Stimulated activated CD8-positive, alpha-beta memory T cell treated with anti-CD3 and anti-CD28 coated beads, Interleukin-2, amount 100 ng/mL, for 1 hour (primary cell): ENCODE measurements at places on chromosomes 11 and 22.

- DNase-seq: no peak
Measured at GRCh38 chr11:13984616-13985450, 22.3 kb downstream of the SPON1 start.

DNA sequence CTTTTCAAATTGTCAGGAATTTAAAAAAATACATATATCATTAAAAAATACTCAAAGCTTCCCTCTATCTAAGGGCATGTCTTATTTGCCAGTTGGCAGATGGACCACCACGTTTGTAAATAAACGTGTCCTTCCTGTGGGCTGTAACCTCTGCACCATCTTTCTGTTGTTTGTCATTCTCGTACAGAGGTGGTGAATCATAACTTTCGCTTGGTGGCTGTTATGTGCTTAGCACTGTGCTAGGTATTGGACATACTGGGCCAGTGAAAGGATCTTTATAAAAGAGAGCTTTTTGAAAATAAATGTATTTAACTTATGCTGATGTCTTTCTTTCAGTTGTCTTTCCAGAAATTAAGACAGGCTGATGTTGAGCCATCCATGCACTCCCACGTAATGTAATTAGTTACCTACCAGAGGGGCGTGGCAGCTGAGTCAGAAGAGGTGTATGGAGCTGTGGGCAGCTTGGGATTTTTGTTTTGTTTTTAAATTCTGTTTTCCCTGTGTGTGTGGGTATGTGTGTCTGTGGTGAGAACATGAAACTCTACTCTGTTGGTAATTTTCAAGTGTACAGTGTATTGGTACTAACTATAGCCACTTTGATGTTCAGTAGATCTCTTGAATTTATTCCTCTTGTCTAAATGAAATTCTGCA lies 62.7 kb downstream of the TECTA start:
- no peak for DNase-seq

DNA sequence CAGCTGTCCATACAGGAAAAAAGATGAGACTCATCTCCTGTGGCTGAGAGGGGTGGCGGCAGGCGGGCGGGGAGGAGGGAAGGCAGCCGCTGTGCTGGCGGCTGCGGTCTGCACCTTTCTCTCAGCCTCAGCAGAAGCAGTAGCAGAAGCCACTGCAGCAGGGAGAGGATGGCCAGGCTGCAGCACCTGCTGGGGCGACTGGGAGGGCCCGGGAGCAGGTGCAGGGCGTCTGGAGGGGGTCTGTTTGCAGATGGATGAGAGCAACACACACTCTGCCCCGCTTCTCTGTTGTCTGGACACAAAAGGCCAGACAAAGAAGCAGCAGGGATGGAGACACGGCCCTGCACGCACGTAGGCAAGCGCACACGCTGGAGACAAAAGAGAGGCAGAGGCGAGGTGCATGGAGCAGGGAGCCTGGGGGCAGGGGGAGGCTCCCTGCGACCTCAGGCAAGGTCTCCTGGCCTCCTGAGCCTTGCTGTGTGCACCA lies 9.3 kb upstream of the MIAT start:
- DNase-seq: peak; percentile 24

GRCh38 chr11:103338621-103339484 lies 229.6 kb downstream of the DYNC2H1 start:
- no peak for DNase-seq

- DNase-seq: no peak
Measured at GRCh38 chr11:1673446-1674172, 23.4 kb upstream of the KRTAP5-6 start.

DNA sequence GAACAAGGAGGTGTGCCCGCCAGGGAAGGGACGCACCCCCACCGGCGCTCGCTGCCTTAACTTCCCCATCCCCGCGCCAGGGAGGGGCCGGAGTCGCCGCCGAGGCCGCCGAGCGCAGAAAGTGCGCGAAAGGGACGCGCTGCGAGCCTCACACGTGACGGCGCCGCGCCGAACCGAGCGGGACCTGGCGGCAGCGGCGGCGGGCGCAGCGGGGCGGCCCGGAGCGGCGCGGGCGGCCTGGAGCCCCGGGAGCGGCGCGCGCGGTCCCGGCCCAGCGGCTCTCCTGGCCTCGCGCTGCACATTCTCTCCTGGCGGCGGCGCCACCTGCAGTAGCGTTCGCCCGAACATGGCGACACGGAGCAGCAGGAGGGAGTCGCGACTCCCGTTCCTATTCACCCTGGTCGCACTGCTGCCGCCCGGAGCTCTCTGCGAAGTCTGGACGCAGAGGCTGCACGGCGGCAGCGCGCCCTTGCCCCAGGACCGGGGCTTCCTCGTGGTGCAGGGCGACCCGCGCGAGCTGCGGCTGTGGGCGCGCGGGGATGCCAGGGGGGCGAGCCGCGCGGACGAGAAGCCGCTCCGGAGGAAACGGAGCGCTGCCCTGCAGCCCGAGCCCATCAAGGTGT lies at the start of gene SORL1:
TSS of gene SORL1 (plus strand) at position 329 of the 623 bp plus-strand sequence. CDS start at position 347, 18 bp downstream.
- DNase-seq: no peak

DNA sequence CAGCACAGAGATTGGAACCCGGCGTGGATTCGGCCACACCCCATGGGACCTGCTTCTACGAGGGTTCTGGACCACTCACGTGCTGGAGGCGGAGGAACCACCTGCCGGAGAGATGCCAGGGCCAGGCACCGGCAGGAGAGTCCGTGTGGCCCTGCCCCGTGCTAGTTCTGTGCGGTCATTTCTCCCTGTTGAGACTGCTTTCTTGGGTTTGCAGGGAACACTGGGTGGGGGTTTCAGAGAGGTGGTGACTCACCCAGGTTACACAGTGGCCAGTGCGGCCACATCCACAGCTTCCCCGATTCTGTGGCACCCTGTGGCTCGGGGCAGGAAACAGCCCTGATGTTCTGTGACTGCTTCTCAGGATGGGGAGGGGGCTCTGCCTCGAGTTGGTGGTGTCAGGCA lies 3.6 kb upstream of the PHLDA2 start:
- no peak for DNase-seq

DNA sequence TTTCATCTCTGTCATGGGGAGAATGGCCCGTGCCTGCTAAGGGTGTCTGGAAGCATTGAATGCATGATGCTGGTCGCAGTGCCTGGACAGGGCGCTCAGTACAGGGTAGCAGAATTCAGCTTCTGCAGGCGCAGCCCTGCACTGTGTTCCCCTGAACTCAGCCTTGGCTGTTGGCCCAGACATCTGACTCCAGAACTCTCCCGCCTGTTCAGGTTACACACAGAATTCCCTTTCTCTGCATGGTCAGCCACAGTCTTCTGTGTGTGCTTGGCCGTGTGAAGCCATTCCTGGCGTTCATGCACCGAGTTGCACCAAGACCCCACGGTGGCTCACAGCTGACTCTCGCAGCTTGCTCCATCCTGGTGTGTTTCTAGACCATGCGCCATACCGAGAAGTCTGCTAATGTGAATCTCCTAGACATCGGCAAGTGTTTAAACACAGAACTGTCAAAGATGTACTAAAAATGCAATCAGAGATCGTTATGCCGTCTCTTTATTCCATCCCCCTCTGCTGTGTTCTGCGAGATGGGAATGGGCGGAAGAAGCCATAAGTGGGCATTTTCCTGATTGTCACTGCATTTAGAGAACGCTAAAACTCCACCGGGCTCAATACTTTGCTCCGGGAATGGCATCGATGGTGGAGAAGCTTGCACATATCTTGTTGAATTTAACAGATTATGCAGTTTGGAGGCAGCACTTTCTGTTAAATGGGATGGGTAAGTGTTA lies 55.6 kb downstream of the MPPED1 start:
- DNase-seq: no peak

DNA sequence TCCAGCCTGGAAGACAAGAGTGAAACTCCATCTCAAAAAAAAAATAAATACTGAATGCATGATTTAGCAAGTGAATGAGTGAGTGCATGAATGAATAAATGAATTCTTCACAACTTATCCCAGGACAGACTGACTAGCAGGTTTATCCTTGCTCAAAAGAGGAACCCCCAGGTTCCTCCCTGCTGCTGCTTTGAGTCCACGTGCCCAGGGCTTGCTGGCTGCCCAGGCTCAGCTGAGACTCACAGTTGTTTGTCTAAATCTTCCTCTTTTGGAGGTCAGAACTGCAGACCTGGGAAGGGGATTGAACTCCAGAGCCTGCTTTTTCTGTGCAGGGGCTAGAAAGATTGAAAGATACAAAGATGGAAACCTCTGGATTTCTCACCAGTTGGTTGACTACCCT lies 117.4 kb upstream of the TMEM45B start:
- DNase-seq: no peak

DNA sequence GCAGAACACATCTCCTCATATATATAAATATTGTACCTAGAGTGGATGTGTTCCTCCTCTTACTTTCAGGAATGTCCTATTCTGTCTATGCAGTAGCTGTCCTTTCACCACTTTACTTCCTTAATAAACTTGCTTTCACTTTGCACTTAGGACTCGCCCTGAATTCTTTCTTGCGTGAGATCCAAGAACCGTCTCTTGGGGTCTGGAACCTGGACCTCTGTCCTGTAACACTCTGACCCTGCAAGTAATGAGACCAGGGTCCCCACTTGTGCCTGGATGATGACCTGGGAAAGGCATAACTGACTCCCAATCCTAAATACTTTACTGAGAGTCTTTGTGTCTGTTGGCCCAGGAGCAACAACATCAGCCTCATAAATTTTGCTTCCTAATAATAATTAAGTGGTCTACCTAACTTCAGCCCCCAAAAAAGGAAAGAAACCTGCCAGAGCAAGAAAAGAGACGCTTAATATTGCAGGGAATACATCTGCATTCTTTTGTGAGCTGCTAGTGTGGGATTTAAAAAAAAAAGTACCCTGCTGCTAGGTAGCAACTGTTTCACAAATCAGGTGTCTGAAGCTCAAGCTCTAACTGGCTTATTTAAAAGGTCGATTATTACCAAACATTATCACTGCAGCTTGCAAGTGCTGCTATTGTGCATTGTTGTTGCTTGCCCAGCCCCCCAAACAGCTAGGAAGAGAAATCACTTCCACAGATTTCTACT lies 69.3 kb downstream of the FAM168A start:
- no peak for DNase-seq

DNA sequence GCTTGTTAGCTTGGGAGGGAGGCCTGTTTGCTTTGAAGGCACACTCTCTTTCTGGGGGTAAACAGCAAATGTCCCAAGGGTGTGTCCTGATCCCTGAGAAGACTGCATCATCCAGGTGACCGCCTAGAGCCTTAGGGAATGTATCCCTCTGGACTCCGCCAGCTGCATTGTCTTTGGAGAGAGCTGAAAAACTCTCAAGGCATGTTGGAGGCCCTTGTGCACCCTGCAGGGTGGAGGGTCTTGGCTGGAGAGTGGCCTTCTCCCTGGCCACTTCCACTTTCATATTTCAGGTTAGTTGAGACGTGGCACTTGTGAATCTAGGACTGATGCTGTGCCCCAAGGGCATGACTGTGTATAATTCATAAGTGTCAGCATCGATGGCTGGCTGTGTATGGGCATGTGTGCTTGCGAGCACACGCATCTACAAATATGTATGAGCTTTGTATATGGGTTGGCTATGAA lies 70.6 kb downstream of the ZBTB16 start:
- DNase-seq: no peak

GRCh38 chr11:71170624-71171423 lies 81.6 kb downstream of the SHANK2 start:
- DNase-seq: no peak

- DNase-seq: no peak
Measured at GRCh38 chr11:72754544-72755155, 2.4 kb upstream of the ARAP1 start.

DNA sequence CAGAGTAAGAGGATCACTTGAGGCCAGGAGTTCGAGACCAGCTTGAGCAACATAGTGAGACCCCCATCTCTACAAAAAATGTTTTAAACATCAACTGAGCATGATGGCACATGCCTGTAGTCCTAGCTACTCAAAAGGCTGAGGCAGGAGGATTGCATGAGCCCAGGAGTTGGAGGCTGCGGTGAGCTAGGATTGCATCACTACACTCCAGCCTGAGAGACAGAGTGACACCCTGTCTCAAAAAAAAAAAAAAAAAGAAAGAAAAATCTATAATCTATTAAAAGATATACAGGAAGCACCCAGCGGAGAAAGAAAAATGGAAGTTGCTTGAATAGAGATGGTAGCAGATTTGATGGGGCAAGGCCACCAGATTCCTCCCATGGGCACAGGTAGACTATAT lies 61.8 kb downstream of the FAM83F start:
- no peak for DNase-seq

DNA sequence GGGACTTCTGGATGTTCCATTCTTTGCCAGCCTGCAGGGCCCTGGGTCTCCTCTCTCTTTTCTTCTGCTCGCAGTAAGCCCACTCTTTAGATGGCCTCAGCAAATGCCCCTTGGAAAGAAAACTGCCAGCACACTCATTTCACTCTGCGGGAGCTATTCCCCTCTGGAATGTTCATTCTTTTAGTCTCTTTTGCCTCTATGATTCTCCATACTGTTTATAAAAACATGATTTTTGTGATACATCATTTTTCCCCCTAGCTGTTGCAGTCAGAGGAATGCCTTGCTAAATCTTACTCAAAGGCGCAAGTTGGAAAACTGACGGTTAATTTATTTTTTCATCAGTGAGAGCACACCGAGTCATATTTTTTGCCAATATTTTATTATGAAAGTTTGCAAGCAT lies 184.9 kb downstream of the SNX19 start:
- DNase-seq: no peak

DNA sequence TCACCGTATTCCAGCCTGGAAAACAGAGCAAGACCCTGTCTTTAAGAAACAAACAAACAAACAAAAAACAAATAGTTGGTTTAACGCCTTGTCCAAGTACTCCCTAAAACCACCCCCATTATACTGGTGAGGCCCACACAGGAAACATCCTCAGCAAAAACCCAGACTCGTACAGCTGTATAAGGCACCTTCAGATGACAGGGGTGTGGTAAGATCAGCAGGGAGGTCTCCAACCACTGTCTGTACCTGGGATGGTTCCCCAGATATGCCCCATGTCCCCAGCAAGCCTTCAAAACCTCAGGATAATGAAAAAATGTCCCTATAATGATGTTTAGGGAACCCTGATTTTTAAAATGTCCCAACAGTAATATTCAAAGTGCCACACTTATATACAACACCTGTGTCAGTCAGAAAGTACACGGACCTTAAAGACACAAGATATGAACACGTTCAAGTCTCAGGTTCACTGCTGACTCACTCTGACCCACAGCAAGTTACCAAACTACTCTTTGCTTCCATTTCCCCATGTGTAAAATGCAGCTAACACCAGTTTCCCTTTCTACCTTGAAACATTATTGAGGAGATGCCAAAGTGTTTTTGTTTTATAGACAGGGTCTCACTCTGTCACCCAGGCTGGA lies 9.3 kb downstream of the SF3A1 start:
- no peak for DNase-seq

- no peak for DNase-seq
Measured at GRCh38 chr22:43887391-43887790, 4.4 kb downstream of the PNPLA5 start.

- no peak for DNase-seq
Measured at GRCh38 chr22:31853736-31854495, 90.4 kb upstream of the YWHAH start.

GRCh38 chr22:40463683-40464082 lies 93.3 kb downstream of the SGSM3 start:
- no peak for DNase-seq
